ENCODE measurements at places on chromosomes 4 and X.

GRCh38 chr4:150354214-150354796 lies 227.6 kb upstream of the MAB21L2 start:
- DNase-seq, result no peak

DNA sequence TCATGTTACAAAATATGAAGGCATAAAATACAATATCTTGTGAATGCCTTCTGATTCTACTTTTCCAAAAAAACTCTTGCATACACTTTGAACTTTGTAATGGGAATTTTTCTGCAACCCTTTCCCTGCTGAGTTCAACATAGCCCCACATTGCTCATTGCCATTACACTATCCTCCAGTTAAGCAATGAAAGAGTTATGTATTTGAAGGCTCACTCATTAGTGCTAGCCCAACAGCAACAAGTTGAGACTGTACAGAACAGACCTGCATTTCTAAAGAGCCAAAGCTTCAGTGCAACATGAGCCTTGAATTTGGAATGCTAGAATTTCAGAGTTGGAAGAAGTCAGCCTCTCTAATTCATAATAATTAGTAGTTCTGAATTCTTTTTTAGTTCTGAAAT lies 44.4 kb upstream of the STAG2 start:
- no peak for DNase-seq

DNA sequence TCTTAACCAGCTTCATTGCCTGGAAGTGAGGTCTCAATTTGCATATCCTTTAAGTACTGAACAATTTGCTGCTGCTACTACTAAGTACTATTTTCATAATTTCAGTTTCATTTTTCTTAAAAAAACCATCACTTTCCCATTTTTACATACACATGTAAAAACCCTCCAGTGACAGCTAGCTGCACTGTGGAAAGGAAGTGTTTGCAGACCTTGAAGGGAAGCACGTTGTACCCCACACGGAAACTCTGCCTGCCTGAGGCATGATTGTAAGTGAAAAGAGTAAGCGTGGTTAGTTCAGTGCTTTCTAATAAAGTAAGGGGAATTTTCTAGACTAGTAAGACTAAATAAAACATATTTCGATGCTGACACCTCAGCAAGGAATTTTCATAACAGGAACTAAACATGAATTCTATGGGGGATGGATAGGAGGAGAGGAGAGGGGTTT lies 103.6 kb downstream of the RAPGEF2 start:
- DNase-seq, result no peak

DNA sequence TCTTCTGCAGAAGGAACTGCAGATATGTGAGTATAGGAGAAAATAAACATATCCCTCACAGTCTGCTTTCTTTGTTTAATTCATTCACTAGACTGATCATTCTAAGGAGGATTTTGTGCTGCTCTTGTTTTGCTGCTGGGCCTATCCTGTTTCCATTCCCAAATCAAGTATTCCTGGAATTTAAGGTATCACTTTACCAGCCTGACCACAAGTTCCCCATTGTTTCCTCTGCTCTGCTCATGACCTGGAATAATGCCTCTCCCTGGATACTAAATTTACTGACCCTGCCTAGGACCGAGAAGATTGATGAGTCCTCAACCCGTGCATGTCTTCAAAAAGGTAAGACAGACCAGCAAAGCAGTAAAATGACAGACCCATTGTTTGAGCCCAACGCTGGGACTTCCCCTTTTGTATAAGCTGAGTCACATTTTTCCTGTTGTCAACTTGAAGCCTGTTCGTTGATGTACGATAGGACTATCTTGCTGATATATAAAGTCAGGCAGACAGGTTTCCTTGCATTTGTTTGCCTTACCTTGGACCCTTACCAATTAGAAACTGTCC lies 85.5 kb upstream of the TET2 start:
- no peak for DNase-seq

GRCh38 chr4:3780347-3781171 lies 14.4 kb downstream of the ADRA2C start:
- DNase-seq, result no peak

- DNase-seq, result no peak
Measured at GRCh38 chr4:99759988-99760387, 56.6 kb upstream of the DAPP1 start.

- no peak for DNase-seq
Measured at GRCh38 chrX:116961872-116962582, 499.3 kb upstream of the CT83 start.

DNA sequence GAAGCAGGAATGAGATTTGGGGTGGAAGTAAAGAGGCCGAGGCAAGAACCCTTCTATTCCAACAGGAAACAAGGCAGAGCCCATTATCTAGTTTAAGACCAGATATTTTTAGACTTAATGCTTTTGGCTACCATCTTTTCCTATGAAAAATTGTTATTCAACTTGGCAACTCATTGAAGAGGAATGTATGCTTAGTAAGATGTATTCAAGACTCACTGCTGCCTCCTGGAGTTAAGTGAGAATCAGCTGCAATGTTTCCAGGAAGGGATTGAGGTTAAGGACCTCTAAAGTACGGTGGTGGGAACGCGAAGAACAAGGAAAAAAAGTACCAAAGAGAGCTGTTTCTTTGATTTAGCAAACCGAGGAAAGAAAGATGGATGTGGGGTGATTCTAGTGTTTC lies 89.1 kb downstream of the RAPGEF2 start:
- DNase-seq, result no peak

- no peak for DNase-seq
Measured at GRCh38 chr4:111128327-111128726, 505.4 kb upstream of the PITX2 start.

GRCh38 chr4:64882311-64883086 lies 473.2 kb upstream of the TECRL start:
- DNase-seq, result no peak

- DNase-seq, result no peak
Measured at GRCh38 chr4:105666693-105667092, 41.8 kb downstream of the INTS12 start.

- no peak for DNase-seq
Measured at GRCh38 chrX:372856-373640, 13.7 kb downstream of the PPP2R3B start.

- no peak for DNase-seq
Measured at GRCh38 chrX:747176-747575, 116.6 kb downstream of the SHOX start.

DNA sequence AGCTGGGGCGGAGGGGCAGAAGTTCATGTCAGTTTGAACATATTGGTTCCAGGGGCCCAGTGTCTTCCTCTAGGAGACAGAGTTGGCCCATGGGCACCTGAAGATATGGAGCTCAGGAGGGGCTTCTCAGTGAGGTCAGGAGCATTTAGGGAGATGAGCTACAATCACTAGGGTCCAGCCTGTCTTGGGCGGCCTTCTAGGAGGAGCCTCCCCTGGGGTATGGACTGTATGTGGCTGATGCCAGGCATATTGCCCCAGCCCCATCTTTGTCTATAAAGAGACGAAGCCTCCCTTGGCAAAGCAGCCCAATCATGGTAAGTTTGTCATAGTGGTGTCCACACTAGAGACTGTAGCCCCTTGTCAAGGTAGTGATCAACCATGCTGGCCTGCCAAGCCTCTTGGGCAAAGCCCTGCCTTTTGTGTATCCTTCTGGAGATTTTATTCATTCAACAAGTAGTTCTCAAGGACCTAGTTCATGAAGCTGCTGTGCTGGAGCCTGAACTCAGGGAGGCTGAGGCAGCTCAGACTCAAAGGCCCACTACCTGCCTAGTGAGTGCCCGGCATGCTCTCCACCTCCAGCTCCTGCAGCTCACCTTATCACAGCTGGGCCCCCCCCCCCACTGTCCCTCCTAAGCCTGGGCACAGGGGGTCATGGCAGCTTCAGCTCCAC lies 5.4 kb upstream of the CNGA2 start:
- DNase-seq, result no peak
